Stimulated activated CD4-positive, alpha-beta T cell treated with anti-CD3 and anti-CD28 coated beads, Interleukin-15, amount 100 ng/mL, for 48 hours (primary cell): ENCODE measurements at places on chromosomes 11 and 22.

DNA sequence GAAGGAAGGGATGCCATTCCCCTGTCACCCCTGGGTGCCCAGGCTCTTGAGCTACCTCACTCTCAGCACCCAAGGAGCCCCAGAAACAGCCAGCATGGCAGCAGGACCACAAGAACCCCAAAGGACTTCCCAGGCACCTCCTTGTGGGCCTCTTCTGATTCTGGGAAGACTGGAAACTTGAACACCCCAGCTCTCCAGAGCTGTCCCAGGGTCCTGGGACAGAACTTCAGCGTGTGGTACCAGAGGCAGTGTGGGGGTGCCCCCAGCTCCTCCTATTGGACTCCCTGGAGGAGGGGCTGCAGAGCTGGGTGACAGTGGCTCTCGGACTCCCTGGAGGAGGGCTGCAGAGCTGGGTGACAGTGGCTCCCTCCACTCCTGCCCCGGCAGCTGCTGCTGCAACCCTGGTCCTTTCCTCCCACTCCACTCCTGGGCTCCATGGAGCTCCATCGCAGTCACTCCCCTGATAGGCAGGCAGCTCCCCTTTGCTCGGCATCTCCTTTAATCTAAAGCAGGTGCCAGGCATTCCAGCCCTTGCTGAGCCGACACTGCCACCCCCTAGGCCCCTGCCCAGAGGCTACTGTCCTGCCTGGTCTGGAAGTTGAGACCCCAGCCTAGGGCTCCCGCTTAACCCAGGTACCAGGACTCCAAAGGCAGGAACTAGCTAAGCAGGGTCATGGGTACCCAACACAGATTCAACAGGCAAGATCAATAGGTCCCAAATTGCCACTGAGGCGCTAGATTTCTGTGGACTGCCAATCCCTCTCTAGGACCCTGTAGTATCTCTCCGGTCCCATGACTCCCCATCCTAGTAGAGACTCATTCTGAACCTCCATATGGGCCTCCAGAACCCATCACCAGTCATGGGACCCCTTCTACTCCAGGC is 2.7 kb downstream of the BCL9L start:
- no peak for DNase-seq

GRCh38 chr22:43723816-43724215 is 88.3 kb downstream of the EFCAB6 start:
- DNase-seq: no peak

GRCh38 chr11:34940026-34940677 is 23.7 kb downstream of the PDHX start:
- no peak for DNase-seq

- DNase-seq: no peak
Measured at GRCh38 chr11:132342408-132342807, 972.0 kb downstream of the NTM start.

- DNase-seq: no peak
Measured at GRCh38 chr11:22780952-22781593, 48.5 kb downstream of the SVIP start.

DNA sequence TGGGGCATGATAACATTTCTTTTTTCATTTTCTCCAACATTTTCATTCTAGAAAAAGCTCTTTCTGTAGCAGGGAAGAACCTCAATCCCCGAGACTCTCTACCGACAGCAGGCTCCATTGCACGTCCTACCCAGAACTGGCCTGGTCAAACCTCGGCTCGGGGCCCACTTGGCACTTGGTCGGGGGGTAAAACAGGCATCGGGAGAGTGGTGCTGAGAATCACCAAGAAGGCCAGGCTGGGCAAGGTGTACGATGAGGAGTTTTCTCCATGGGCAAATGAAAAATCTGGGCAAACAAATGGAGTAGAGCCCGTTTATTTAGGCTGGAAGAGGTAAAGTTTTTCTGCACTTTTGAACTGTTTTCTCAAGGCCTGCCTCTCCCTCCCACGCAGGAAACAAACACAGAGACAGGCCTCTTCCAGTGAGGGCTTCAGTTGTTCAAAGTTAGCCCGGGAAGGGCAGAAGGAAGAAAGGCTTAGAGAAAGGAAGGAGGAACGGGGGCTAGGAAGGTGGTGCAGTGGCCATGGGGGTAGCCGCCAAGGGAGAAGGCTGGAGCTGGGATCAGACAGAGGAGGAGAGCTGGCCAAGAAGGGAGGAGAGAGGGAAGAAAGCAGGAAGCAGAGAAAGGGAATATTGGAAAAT is 87.6 kb downstream of the ETS1 start:
- no peak for DNase-seq

DNA sequence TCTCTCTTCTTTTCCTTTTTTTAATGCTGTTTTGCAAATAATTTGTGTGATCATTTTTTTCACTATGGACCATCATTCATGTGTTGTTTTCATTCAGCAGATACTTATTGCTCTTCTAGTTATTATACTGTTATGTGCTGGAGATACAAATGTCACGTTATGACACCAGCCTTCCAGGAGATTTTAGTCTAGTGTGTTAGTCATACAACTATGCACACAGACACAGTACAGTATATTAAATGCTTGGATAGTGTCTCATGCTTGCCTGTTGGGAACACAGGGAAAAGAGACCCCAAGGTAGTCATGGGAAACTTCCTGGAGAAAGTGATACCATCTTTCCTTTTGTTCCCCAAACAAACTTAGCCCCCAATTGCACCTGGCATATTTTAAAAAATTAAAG is 116.1 kb downstream of the UVRAG start:
- DNase-seq: no peak

GRCh38 chr11:12986194-12986898 is 22.8 kb upstream of the RASSF10 start:
- DNase-seq: no peak

GRCh38 chr11:126423743-126424142 is 68.3 kb downstream of the ST3GAL4 start:
- DNase-seq: no peak

- DNase-seq: no peak
Measured at GRCh38 chr11:133823211-133823610, 22.1 kb downstream of the SPATA19 start.

DNA sequence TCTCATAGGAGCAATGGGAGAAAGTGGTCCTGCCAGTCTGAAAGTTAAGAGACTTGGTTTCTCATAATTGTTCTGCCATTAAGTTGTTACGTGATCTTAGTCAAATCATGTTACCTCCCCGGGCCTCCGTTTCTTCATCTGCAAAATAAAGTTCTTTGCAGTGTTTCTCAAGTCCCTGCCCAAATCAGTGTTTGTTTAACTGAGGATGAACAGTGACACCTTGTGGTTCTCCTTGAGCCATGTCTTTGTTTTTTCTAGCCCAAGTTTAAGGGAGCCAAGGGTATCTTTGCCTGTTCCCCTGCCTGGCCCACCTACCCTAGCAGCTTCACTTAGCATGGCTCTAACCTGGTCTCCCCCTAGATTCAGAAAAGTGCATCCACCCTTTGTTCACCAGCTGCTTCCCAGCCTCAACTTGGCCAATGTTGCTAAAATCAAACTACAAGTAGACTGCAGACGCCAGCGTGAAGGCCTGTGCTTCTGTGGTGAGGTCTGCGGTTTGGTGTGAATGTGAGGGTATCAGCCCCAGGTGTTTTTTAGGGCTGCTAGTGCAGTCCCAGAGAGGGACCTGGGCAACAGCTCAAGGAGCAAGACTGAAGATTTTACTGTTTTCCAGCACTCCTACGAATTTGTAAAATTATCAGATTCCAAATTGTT is 35.5 kb downstream of the FZD4 start:
- DNase-seq: no peak

DNA sequence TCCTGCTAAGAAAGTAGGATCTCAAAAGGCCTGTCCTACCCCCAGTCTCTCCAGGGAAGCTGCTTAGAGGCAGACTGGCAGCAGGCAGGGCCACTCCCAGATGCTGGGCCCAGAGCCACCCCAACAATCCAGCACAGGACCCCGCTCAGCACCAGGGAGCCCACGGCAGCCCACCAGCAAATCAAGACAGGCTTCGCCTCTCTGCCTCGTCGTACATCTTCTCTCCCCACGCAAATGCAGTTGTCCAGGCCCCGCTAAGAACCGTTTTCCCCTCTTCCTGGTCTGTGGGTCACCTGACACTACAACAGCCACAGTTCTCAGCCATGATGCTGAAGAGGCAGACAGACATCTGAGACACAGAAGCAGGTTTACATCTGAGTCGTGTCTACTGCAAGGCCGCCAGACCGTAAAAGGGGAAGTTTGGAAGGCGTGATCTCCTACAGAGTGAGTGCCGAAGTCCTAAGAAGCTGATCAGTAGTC is 51.1 kb downstream of the IGSF9B start:
- DNase-seq: no peak

DNA sequence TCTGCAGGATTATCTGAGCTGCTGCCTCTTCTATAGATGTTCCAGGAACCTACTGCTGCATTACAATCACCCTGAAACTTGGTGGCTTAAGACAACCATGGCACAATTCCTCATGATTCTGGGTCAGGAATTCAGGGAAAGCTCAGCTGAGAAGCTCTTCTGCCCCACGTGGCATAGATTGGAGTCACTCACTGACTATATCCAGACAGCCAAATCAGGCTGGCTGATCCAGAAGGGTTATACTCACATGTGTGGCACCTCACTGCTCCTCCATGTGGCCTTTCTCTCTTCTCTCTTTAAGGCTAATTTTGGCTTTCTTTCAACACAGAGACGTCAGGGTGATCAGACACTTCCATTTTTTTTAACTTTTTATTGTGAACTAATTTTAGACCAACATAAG is 125.5 kb downstream of the BBOX1 start:
- no peak for DNase-seq

DNA sequence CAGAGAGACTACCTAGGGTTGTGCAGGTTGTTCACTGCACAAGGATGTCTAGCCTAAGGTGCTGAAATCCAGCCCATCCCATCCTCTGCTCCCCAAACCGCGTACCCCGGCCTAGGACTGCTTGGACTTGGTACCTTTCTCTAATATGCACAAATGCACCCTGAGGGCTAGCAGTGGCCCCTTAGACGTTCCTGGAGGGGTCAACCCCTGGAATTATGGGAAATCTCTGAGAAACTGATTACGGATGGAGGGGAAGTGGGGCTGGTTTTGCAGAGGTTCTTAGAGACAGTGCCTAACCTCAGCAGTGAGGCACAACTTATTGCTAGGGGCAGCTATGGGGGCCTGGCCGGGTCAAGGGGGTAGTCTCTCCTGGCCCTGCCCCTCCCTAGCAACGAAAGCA is 2.5 kb downstream of the C11orf68 start:
- DNase-seq: no peak

DNA sequence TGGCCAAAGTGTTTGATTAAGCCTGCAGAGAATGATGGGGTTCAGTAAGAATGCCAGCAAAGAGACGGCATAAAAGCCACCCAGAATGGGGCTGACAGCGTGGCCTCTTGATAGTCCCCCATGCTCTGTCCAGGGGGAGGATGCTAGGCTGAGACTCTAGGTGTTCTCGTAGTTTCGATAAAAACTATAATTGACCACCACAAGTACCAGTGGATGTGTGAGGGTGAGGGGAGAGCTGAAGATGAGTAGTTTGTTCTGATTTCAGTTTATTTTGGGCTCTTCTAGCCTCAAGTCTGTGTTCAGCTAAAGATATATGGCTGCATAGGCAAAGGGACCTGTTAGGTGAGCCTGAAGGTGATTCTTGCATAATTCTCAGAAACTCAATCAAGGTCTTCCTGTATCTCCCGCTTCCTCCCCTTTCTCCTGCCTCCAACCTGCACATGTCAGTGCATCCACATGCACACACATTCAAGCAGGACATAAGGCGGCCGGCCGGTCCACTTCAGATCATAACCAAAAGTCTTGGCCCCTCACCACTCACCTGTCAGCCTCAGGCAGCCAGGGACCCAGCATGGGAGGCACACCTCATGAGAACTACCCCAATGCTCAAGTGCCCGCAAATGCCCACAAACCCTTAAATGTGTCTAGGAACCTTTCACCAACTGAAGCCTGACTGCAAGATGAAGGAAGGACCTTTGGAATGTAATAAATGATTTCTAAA is 31.2 kb downstream of the FLI1 start:
- no peak for DNase-seq

DNA sequence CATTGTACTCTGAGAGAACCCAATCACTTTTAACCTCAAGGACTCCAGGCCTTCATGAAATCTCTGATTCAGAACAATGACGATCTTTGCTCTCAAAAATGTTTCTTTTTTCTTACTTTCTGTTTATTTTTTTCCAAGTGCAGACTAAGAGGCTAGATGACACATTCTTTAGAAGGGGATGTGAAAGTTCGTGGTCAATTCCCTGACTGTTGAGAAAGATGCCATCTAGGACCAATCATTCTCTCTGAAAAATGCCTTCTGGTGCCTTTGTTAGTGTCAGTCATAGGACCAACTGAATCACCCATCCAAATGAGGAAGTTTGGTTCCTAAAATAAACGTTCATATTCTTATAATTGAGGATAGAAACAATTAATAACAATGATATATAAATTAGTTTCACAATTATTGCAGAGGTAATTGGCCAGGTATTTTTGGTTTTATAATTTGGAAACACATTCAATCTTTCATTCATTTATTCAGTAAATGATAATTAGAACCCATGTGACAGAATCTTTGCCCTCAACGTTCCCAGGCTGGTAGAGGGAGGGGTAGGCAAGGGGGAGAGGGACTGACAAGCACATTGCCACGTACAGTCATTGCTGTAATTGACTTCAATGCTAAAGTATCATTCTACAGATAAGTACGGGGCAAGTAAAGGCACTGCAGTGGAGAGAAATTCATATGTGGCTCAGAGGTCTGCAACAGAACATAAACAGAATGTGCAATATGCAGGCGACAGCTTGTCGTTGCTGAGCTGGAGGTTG is 333.4 kb upstream of the MPPED2 start:
- no peak for DNase-seq

- no peak for DNase-seq
Measured at GRCh38 chr22:24146194-24146616, 35.1 kb upstream of the SUSD2 start.

DNA sequence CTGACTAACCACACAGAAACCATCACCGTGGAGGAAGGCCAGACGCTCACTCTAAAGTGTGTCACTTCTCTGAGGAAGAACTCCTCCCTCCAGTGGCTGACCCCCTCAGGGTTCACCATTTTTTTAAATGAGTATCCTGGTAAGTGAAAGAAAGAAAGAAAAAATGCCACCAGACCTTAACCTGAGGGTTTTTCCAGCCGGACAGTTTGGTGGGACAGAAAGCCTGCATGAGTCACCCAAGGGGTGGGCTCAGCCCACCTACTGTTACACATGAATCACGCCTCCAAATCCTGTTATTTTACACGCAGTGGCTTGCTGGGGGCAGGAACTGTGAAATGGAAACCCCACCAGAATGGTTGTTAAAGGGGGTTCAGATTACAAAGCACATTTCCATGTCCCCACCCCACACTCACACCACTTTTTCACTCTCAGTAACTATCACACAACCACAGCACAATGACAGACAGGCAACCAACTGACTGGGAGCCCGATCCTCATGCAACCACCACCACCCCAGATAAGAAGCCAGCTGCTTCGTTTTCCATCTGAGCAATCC is 11.9 kb downstream of the CRTAM start:
- DNase-seq: no peak

DNA sequence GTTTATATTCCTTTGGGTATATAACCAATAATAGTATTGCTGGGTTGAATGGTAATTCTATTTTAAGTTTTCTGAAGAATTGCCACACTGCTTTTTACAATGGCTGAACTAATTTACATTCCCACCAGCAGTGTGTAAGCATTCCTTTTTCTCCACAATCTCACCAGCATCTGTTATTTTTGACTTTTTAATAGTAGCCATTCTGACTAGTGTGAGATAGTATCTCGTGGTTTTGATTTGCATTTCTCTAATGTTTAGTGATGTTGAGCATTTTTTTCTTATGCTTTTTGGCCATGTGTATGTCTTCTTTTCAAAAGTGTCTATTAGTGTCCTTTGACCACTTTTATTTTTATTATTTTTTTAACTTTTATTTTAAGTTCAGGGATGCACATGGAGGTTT is 275.3 kb downstream of the METTL15 start:
- no peak for DNase-seq
